NCI-H1092 (cell line): ENCODE measurements at places on chromosomes 13 and 19.

- no peak for DNase-seq
Measured at GRCh38 chr13:99752373-99752772, 219.2 kb downstream of the ZIC5 start.

DNA sequence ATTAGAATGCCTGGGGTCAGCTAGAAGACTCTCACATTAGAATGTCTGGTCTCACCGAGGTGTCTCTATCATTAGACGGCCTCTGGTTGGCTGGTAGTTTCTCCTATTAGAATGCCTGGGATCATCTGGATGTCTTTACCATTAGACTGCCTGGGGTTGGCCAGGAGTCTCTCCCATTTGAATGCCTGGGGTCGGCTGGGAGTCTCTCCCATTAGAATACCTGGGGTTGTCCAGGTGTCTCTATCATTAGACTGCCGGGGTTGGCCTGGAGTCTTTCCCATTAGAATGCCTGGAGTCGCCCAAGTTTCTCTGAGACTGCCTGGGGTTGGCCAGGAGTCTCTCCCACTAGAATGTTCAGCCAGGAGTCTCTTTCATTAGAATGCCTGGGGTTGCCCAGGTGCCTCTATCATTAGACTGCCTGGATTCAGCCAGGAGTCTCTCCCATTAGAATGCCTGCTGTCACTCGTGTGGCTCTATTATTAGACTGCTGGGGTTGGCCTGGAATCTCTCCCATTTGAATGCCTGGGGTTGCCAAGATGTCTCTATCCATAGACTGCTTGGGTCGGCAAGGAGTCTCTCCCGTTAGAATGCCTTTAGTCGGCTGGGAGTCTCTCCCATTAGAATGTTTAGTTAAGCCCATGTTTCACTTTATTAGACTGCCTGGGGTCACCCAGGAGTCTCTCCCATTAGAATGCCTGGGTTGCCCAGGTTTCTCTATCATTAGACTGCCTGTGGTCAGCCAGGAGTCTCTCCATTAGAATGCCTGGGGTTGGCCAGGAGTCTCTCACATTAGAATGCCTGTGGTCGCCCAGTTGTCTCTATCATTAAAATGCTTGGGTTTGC is 1467.8 kb downstream of the UQCRFS1 start:
- no peak for DNase-seq

DNA sequence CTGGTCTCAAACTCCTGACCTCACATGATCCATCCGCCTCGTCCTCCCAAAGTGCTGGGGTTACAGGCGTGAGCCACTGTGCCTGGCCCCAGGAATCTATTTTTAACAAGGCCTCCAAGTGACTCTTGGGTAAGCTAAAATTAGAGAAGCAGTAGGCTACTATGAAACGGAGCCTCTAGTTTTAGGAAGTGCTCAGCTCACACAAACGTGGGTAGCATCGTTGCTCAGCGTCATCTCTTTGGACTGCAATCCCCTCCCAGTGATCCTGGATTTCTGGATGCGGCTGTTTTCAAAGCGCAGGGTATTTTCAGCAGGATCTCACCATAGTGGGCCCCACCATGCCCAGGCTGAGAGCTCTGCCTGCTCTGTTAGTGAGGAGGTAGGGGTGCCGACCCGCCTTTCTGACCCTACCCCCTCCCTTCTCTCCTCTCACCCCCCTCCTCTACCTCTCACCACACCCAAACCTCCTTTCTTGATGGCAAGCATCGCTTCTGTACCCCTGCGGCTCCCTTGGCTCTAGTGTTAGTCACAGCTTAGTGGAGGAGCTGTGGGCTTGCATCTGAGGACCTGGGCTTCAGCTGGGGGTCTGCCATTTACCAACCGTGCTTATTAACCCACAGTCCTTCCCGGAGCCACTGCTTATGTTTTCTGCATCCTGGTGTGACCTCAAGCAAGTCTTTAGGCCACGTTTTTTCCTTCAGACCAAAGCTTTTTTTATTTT is 34.2 kb downstream of the GJA3 start:
- no peak for DNase-seq

DNA sequence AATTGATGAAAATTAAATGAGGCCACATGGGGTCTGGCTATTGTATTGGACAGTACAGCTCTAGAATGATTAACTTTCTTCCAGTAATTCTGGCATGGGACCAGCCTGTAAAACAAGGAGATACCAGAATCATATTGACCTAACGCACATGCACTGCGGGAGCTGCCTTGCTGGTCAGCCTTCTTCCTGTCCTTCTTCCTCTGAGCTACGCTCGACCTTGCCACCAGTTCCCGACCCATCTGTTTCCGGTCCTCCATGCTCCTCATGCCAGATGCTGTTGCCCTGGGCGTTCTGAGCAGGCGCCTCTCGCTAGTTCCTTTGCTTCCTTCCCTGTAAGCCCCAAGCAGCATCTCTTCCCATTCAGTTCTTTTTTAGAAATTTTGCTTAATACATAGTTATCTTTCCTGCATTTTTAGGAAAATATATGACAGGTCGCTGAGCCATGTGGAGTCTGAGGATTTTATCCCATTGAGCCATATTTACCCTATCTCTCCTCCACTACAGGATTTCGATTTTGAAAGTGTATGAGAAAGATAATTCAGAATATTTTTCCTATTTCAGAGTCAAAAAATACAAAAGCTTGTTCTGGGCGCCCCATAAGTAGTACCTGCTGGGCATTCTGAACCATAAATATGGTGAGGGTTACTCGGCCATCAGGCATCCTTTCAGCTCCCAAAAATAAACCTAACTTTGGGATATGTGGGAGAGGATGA is 38.6 kb downstream of the TNFRSF19 start:
- DNase-seq: no peak

GRCh38 chr13:106797081-106797640 is 229.2 kb upstream of the ARGLU1 start:
- DNase-seq: no peak

DNA sequence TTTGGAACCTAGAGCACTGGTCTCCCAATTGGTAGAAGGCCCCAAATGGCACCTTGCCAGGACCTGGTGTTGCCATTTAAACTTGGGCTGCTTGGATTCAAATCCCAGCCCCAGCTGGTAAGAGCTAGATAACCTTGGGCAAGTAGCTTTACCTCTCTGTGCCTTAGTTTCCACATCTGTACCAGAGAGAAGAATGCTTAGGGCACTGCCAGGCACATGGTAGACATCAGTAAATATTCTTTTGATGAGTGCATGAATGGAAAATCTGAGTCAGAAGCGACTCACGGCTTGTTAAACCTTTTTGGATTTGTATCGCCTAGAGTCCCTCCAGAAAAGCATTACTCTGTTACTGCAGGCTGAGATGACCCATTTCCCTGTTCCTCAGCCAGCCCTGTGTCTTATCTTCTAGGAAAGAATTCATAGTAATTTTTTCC is 90.9 kb downstream of the SIPA1L3 start:
- no peak for DNase-seq

- DNase-seq: no peak
Measured at GRCh38 chr19:1379126-1379905, 4.4 kb upstream of the NDUFS7 start.

DNA sequence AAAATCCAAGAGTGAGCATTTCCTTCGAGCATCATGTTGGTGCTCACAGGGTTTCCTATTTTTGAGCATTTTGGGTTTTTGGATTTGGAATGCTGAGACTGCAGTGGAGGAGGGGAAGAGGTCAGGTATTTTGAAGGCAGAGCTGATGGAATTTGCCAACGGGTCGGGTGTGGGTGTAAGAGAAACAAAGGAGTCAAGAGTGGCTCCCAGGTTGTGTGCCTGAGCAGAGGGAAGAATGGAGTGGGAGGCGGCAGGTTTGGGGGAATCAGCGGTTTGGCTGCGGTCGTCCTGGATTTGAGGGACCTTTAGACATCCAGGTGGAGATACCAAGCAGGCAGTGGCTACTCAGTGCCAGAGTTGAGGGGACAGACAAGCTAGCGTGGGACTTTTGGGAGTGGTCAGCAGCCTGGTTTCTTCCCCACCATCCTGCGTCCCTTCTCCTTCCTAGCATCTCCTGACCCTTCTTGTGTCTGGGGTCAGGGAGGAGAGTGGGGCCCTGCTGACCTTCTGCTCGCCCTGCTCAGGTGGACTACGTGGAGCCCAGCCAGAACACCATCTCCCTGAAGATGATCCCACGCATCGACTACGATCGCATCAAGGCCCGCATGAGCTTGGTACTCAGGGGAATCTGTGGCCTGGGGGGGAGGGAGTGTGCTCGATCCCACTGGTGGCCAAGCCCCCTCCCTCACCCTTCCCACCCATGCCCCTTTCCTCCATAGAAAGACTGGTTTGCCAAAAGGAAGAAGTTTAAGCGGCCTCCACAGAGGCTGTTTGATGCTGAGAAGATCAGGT is 14.5 kb upstream of the TIMM50 start:
- DNase-seq: no peak

- DNase-seq: no peak
Measured at GRCh38 chr13:81377921-81378320, 1037.0 kb upstream of the SPRY2 start.

- no peak for DNase-seq
Measured at GRCh38 chr13:48849515-48849914, 126.2 kb upstream of the FNDC3A start.
